CD4-positive, alpha-beta T cell treated with Interleukin-10 for 1 hour (primary cell): ENCODE measurements at places on chromosomes 5 and 9.

- DNase-seq = no peak
These were observed 207.5 kb downstream of the ZNF608 start for GRCh38 chr5:124538931-124539330.

- no peak for DNase-seq
These were observed 95.0 kb downstream of the C5orf15 start for GRCh38 chr5:133873449-133873848.

DNA sequence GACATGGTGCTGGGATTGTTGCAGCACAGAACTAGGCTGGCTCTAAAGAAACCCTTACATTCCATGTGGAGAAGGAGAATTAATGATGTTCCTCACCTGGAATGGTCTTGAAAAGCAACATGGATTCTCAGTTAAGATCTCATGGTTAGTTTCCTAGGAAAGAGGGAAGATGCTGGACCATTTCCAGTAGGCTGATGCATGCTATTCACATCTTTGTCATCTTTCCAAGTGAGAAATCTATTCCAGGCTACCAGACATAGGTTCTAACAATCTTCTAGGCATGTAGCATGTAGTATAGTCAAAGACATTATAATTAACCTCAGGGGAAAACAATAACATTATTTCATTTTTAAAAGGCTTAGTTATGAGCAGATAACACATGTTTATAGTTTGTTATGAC lies 44.3 kb downstream of the TMEM252 start:
- no peak for DNase-seq

GRCh38 chr9:118674942-118675341 lies 694.3 kb downstream of the BRINP1 start:
- DNase-seq = no peak

- DNase-seq = no peak
These were observed 184.2 kb downstream of the DMAC1 start for GRCh38 chr9:7615344-7615743.

GRCh38 chr5:39175273-39175955 lies 43.9 kb downstream of the FYB1 start:
- no peak for DNase-seq

GRCh38 chr9:129326061-129327005 lies 148.3 kb upstream of the IER5L start:
- no peak for DNase-seq

- DNase-seq = no peak
These were observed 50.9 kb upstream of the MACIR start for GRCh38 chr5:103207653-103208052.

DNA sequence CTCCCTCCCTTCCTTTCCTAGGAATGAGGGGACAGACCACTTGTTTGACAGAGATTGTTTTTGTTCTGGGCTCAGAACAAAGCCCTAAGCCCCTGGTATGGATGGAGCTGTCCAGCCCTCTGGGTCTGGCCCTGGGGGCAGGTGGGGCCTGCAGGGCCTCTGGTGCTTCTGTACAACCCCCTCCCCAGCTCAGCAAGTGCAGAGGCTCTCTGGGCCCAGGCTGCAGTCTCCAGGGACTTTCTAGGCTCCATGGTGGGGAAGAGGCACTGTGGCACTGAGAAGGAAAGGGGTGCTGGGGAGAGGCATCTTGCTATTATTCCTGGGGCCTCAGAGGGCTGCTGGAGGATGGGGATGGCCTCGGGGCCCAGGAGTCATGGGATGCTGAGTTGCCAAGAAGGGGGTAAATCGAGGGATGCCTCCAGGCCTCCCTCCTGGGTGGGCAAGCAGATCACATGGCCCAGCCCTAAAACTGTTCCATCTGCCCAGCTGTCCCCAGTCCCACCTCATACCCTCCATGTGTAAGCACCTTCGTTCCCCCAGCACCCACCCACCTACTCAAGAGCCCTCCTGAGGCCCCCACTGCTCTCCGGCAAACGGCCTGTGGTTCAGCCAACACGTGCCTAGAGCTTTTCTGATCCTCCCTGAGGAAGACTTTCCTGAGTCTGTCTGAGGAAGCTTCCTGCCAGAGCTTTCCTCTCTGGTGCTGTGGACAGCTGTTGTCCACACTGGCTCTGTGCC lies 225.7 kb downstream of the CACNA1B start:
- no peak for DNase-seq

GRCh38 chr9:81971727-81972126 lies 16.8 kb upstream of the SPATA31D1 start:
- DNase-seq = no peak

DNA sequence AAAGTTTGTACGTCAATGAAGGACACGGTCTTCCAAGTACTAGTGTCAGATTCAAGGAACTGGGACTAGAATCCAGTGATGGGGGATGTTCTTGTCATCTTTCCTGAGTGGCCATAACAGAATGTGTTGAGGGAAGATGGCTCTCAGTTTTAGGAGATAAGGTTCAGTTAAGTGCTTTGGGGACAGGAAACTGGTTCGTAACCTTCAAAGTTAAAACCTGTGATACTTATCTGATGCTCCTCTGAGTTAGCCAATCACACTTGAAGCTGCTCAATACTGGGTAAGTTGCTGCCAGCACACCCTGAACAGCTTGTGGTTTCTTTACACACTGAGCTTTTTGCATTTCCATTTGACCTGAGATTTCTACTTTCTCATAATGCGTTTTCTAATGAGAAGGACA lies 64.4 kb downstream of the PIK3R1 start:
- peak; percentile 85 for DNase-seq

GRCh38 chr5:32889078-32889477 lies 178.0 kb downstream of the NPR3 start:
- no peak for DNase-seq

GRCh38 chr5:39650008-39650762 lies 225.4 kb upstream of the DAB2 start:
- DNase-seq = no peak

GRCh38 chr5:179119415-179120170 lies 59.4 kb downstream of the ZNF354C start:
- DNase-seq = no peak

GRCh38 chr5:179836225-179837019 lies 15.7 kb downstream of the SQSTM1 start:
- peak; percentile 77 for DNase-seq

DNA sequence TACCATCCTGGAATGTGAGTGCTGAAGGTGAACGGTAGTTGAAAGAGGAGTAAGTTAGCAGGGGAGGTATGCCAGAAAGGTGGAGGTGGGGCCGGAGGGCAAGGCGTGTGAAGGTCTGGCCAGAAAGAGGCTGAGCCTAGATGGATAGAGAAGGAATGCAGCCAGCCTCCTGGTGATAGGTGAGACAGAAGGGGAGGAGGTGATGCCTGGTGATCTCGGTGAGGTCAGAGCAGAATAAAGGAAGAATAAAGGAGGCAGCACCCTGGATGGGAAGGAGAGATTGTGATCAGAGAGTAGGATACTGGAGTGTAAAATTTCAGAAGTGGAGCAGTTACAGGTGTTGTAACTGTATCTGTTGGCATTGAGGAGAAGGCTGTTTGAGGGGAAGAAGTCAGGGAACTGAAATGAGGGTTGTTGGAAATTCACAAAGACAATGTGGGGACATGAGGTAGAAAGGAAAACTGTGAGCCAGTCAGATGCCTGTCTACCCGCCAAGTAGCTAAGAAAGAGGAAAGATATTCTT lies 2.0 kb downstream of the GNG10 start:
- DNase-seq = no peak

DNA sequence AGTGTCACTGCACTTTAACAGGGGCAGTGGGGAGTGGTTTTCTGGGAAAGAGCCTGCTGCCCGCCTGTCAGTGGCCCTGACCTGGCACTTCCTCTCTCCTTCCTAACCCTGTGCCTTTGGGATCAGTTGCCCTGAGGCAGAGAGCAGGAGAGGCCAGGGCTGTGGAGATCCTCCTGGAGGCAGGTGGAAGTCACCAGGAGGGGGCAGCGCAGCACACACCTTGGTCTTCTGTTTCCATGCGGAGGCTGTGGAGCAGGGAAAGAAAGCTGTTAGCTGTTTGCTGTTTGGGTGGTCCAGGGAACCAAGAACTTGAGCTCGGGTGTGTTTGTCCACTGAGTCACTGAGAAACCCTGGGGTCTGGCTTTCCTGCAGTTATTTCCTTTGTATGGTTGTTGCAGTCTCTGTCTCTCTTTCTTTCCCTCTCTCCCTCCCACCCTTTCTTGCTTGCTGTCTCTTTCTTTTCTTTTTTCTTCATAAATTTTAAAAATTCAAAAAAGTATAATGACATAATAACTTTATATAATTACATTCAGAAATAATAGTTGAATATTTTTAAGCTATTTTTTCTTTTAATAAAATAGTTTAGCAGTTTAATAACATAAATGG lies 28.1 kb downstream of the NTRK2 start:
- peak; percentile 26 for DNase-seq

- DNase-seq = peak; percentile 43
These were observed 363.3 kb upstream of the RPS23 start for GRCh38 chr5:82641331-82642003.

GRCh38 chr5:4563400-4563799 lies 576.7 kb upstream of the ADAMTS16 start:
- DNase-seq = no peak

- DNase-seq = no peak
These were observed 24.0 kb upstream of the EPB41L4B start for GRCh38 chr9:109344866-109345265.

DNA sequence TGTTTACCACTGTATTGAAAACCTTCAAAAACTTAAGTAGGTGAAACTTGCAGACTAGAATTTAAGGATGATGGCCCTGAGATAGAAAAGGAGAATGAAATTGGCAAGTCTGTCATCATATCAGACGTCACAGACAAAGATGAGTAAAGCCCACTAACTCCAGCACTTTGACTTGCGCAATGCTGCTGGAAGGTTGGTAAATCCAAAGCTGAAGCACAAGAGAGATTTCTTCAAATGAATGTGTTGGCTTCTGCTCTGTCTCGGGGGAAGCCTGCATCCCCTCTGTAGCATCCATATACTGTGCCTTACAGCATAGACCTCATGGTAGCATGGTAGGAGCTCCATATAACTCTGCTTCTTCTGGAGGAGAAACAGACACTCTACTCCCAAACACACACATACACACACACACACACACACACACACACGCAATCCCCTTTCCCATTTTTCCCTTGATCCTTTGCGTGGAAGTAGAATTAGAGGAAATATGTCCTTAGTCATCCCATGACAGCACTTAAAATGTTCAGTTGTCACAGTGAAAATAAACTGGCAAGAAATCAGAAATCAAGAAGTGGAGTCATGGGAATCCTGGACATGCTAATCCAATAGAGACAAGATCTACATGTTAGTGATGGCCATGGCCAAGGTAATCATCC lies 241.5 kb downstream of the NR3C1 start:
- DNase-seq = no peak

DNA sequence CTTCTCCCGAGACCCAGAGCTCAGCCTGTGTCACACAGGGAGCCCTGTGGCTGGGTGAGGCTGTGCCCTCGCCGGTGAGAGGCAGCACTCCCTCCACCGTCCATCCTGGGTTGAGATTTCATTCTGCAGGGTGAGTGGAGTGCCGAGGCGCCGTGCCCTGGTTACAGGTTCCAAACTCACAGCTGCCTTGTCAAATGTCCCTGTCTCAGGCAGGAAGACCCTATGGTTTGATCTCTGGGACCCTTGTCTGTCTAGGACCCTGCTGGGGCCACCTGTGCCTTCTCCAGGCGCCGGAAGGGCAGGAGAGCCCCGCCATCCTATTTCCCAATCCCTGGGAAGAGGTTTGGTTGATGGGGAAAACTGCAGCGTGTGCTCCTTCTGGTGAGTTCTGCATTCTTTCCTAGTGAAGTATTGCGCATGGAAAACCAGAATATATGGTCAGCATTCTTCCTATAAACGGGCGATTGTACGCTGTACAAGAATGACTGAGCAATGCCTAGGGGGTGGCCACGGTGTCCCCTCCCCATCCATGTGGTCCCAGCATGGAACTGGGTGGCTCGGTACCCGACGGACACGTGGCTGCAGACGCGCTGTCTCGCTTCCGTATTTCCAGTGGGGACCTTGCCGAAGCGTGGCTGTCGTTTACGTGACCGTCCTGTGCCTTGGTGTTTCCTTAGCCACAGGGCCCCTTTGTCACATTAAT lies 95.9 kb upstream of the COL5A1 start:
- no peak for DNase-seq

GRCh38 chr9:136925414-136926153 lies 19.0 kb downstream of the FBXW5 start:
- no peak for DNase-seq

GRCh38 chr9:21399956-21400355 lies 9.0 kb upstream of the IFNA8 start:
- DNase-seq = no peak

GRCh38 chr9:90331826-90332575 lies 310.6 kb downstream of the DIRAS2 start:
- no peak for DNase-seq

- no peak for DNase-seq
These were observed at the start of gene DBN1 for GRCh38 chr5:177473443-177474001. TSS of gene DBN1 (minus strand) at chr5:177473634. CDS start at chr5:177473521, 113 bp downstream.

- DNase-seq = no peak
These were observed 1091.1 kb upstream of the DMAC1 start for GRCh38 chr9:8890695-8891094.

DNA sequence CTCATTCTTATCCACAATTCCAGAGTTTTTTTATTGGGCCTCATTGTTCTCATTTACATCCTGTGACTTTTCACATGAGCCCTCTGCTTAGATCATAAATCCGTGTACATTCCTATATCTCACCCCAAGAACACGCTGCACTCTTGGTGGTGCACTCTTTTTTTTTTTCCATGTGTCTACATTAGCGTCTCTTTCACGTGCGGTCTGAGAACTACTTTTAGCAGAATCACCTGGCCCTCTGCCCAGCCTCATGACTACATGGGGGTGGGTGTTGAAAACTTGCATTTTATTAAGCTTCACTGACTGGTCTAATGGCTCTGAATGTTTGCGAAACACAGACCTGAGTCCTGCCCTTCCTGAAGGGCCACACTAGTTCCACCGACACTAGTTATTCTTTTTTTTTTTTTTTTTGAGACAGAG lies 18.6 kb downstream of the C9orf57 start:
- no peak for DNase-seq

DNA sequence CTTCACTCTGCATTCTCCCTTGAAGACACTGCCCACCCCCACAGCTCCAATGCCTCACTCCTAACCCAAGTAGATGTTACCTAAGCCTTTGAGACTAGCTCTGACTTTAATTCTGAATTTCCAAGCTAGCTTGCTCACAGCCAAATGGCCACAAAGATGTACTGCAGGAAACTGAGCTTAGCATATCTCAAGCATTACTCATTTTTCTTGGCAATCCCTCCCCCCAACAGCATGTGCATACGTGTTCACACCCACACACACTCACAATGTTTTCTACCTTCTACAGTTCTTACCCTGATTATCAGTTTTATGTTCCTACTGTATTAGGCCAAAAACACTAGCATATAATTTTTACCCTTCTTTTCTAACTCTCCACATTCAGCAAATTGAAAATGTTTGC lies 13.7 kb upstream of the GRIA1 start:
- no peak for DNase-seq

GRCh38 chr5:59037041-59037440 lies 454.2 kb downstream of the RAB3C start:
- no peak for DNase-seq
